ENCODE measurements at places on chromosomes 1 and 21. TPM values are rescaled to one million over a fixed set of nuclear protein-coding genes. Genes with fewer than 3 reads are reported as not detected.

DNA sequence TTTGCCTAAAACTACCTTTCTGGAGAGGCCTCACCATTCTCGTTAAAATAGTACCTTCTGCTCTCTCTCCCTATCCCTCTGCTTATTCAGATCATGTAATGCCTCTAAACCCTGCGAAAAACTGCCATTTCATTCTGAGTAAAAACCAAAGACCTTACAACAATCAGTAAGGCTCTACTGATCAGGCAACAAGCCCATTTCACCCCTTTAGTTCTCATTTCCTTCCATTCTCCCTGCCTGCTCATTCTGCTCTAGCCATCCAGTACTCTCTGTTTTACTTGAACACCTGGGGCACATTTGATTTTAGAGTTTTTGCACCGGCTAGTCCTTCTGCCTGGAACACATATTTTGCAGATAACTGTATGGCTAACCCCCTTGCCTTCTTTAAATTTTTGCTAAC, 187.8 kb downstream of the COQ8A start:
- H3K4me1 ChIP-seq: no peaks in the 10 kb centered on the region
- no peaks in the 10 kb centered on the region for H3K27me3 ChIP-seq
- no peak for DNase-seq
- H3K36me3 ChIP-seq: peaks cover 6% of the 10 kb centered on the region
- no peak overlapping the region for H3K27ac ChIP-seq

DNA sequence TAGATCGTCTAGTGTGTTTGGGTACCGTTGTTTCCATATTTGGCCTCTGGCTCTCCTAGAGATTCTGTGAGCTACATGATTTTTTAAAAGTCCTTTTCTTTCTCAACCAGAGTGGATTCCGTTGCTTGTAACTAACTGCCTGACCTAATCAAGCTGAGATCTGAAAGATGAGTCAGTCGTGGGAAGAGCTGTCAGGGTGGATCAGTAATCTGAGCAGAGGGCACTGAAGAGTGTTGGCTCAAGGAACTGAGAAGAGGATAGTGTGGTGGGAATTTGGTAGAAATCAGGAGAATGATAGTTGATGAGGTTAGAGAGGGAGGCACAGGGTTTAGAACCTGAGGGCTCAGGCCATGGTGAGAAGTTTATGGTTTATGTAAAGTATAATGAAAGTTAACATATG, 52.2 kb downstream of the TRAF5 start:
- H3K27me3 ChIP-seq: no peaks in the 10 kb centered on the region
- no peak for DNase-seq
- peaks cover 3% of the 10 kb centered on the region for H3K36me3 ChIP-seq

The CFAP74 gene
- total RNA-seq: 0.59 TPM

The CNR2 gene
- 0.06 TPM for total RNA-seq
